M059J (cell line): ENCODE measurements at places on chromosomes 7 and 10. TPM values are rescaled to one million over a fixed set of nuclear protein-coding genes. Genes with fewer than 3 reads are reported as not detected.
A peak's percentile ranks its signal among the peaks of the same experiment; 100 is the strongest.

- peak; percentile 17 for DNase-seq
Observed at GRCh38 chr10:132496360-132497062, 41.1 kb upstream of the INPP5A start.

- DNase-seq, result peak; percentile 44
Observed at GRCh38 chr10:132506711-132507408, 30.7 kb upstream of the INPP5A start.

- no peak for DNase-seq
Observed at GRCh38 chr7:105408791-105409410, 20.2 kb upstream of the SRPK2 start.

DNA sequence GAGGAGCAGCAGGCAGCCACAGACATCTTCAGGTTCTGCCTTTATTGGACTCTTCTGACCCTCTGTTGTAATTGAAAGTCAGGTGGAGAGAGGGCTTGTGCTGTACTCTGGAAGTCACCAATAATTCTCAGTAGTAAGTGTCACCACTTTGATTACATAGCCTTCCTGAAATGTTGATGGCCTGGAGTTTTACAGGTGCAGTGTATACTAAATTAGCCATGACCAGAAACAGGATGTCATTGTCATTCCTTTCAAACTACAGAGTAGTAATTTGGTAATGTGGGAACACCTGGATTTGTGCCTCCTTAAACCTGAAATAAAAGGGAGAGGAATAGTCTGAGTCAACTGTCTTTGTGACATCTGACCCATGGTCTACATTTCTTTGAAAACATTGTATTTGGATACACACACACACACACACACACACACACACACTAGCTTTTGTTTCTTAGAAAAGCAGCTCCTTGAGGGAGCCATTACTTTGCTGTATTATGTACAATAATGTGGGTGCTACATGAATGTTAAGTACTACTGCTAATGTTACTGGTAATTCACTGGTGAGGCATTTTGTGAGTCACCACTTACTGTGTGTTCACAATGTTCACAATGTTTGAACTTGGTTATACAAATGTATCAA lies 19.6 kb downstream of the ARL4A start:
- DNase-seq, result peak; percentile 56

Gene FRMD4A
- 4.0 and 10.8 TPM in 2 replicates for total RNA-seq
